ENCODE measurements at places on chromosomes 2 and 18. TPM values are rescaled to one million over a fixed set of nuclear protein-coding genes. Genes with fewer than 3 reads are reported as not detected.

DNA sequence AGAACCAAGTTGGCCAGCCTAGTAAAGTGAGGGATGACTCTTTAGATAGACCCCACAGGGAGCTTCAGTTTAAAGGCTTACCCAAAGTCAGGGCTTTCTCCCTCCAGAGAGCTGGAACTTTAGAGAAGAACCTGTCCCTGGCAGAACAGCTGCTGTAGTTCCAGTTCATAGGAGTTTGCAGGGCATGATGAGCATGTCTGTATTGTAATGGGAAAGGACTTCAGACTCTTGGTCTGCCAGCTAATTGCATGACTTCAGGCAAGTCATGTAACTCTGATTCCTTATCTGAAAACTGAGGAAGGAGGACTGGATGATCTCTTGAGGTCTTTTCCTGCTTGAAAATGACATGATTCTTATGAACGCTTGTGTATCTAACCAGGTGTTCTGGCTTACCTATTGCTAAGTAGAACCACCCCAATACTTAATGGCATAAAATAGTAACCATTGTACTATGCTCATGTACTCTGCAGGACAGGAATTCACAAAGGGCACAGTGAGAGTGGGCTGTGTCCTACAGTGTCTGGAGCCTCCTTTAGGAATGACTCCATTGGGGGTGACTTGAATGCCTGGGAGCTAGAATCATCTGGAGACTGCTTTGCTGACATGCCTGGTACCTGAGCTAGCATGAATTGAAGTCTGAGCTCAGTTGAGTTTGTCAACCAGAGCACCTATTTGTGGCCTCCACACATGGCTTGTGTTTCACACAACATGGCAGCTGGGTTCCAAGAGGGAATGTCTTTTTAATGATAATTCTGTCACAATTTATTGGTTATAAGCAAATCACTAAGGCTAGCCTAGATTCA is 18.9 kb downstream of the SP5 start:
- H3K27ac ChIP-seq: no peak overlapping the region
- H3K27me3 ChIP-seq: peaks cover 22% of the 10 kb centered on the region
- no peaks in the 10 kb centered on the region for H3K36me3 ChIP-seq
- H3K4me1 ChIP-seq: no peaks in the 10 kb centered on the region

- H3K36me3 ChIP-seq: no peaks in the 10 kb centered on the region
- no peak for DNase-seq
- H3K27ac ChIP-seq: no peak overlapping the region
- no peaks in the 10 kb centered on the region for H3K27me3 ChIP-seq
These were observed 165.5 kb downstream of the PHLPP1 start for GRCh38 chr18:62880673-62881364.

DNA sequence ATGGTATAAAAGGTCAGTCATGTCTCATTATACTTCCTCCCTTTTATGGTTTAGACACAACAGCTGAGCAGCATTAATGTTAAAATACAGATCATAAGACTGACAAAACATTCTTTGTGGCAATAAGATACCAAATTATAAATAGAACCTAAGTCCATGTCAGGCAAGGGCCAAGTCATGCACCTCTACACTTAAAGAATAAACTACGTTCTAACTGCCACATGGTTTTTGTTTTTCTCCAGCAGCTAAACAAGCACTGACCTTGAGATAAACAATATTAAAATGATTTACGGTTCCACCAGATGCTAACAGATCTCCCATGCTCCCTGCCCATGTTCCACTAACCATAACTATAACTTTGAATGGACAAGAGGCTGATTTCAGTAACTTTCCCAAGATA is 368.6 kb upstream of the TFPI start:
- DNase-seq: no peak
- no peak overlapping the region for H3K27ac ChIP-seq
- no peaks in the 10 kb centered on the region for H3K27me3 ChIP-seq
- no peak overlapping the region for H3K4me3 ChIP-seq
- H3K4me1 ChIP-seq: no peaks in the 10 kb centered on the region

ANKRD30B gene
- total RNA-seq: not detected

MDH1 gene
- 195 TPM for total RNA-seq
